Naive thymus-derived CD8-positive, alpha-beta T cell (primary cell): ENCODE measurements at places on chromosomes 2 and 18.

GRCh38 chr2:98296440-98296839 lies 49.8 kb upstream of the CNGA3 start:
- no peak for DNase-seq

DNA sequence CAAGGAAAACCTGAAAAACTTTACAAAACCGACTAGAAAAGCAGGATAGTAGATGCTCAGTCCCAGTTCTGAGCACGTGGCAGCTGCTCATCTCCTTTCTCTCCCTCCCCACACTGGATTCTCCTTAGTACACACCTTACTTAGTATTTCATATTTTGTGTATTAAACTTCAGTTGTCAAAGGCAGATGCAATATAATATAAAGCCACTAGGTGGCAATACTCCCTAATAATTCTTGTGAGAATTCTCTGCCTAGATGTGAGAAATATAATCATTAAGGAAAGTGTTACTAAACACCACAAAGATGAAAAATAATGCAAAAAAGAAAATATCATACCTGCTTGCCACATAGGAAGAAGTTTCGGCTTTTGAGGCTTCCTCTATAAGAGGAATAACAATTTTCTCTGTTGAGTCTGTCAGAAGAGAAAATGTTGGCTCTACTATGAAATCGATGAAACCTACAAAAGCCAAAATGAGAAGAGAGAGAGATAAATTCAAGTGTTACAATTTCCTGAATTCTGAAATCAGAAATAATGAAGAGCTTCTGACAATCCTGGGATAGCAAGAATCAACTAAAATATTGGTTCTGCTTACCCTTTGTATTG lies 200.6 kb downstream of the PPP1R1C start:
- peak; percentile 24 for DNase-seq

GRCh38 chr2:181058378-181059269 lies 78.2 kb downstream of the UBE2E3 start:
- DNase-seq = peak; percentile 27

DNA sequence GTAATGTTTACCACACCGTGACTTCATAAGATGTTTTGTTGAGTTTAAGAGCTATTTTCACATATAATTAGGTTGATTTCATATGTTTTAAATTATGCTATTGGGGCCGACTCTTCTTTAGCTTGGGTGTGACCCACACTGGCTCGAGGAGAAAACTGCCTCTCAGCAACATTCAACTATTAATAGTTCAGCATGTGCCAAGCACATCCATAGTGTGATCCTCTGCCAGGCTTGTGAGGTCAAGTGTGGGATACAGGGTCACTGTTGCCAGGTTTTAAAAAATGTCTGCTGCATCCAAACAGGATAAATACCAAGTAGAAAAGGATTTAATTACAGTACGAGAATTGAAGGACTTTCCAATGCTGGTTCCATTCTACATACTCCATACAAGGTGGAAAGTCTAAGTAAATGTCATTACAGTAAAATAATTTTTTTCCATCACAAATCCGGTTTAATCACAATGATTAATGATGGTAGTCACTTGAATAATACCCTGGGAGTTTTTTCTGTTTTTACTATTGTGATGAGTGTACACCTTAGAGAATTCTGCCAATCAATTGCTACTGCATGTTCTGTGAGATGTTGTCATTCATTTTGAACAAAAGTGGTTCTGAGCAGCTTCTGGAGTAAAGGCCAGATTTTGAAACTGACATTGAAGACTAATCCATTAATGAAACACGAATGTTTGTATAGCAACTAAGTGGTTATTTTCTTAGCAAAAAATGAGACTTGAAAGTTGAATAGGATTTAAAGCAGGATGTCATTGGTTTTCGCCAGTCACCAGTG lies 84.5 kb downstream of the ABI2 start:
- DNase-seq = no peak

DNA sequence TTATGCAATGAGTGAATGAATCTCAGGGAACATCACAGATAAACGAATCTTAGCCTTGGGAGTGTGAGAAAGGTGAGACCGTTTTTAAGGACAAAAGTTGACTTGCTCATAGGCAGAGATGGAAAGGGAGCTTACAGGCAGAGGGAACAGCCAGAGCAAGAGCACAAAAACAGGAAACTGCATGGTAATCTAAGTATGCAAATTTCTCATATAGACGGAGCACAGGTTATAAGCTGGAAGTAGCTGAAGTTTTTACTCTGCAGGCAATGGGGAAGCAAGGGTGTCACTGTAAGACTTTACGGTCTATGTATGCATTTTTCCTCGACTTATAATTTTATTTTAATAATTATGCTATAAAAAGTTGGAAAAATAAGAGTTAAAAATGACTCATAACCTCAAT lies 44.8 kb upstream of the STRN start:
- no peak for DNase-seq

- DNase-seq = no peak
Observed at GRCh38 chr2:222240676-222241049, 58.1 kb downstream of the PAX3 start.
